ENCODE measurements at places on chromosomes 2 and 18.

- no peak for DNase-seq
Observed at GRCh38 chr2:191950132-191950874, 103.4 kb upstream of the CAVIN2 start.

- no peak for DNase-seq
Observed at GRCh38 chr2:43939695-43940256, 56.0 kb downstream of the LRPPRC start.

DNA sequence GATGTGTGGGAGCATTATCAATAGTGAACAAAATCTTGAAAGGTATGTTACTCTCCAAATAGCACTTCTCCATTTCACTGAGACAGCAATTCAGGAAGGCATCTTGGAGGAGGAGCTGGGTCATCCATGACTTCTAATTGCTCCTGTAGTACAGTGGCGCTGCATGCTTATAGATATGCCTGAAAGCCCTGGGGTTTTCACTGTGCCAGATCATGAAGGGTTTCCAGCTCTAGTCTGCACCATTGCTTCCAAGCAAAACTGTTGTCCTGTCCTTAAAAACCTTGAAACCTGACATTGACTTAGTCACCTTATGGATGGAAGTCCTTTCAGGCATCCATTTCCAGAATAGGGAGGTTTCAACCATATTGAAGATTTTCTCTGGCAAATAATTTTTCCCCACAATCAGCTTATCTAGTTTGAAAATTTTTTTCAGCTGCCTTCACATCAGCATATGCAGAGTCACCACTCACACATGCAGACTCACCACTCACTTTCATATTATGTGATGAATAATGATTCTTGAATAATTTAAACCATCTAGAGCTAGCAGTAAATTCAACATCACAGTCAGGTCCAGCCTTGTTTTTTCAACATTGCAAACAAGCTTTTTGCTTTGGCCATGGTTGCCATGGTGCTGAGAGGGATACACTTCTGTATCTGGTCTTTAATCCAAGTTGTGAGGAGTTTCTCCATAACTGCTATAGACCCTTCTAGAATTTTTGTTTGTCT, 297.1 kb downstream of the CLIP4 start:
- DNase-seq: no peak

- no peak for DNase-seq
Observed at GRCh38 chr2:220107380-220107791, 480.0 kb downstream of the SLC4A3 start.

- DNase-seq: no peak
Observed at GRCh38 chr2:215476424-215476823, 40.6 kb upstream of the FN1 start.

GRCh38 chr2:179817181-179817841, 44.1 kb downstream of the ZNF385B start:
- DNase-seq: no peak

GRCh38 chr2:65663831-65664407, 231.5 kb upstream of the SPRED2 start:
- no peak for DNase-seq

DNA sequence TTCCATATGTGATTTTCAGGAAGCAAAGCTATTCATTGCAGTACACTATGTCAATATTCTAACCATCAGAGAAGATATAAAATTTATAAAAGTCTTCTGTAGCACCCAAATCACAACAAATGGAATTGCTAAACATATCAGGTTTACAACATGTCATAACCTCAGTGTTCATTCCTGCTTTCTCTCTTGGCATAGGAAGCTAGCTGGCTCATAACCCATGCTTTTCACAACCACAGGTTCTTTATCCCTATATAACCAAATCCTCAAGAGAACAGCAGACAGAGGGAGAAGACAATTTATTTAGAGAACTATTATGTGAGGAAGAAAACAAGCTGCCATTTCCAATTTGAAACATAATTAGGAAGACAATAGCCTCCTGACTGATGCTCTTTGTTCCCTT, 997.0 kb upstream of the ACVR2A start:
- no peak for DNase-seq

DNA sequence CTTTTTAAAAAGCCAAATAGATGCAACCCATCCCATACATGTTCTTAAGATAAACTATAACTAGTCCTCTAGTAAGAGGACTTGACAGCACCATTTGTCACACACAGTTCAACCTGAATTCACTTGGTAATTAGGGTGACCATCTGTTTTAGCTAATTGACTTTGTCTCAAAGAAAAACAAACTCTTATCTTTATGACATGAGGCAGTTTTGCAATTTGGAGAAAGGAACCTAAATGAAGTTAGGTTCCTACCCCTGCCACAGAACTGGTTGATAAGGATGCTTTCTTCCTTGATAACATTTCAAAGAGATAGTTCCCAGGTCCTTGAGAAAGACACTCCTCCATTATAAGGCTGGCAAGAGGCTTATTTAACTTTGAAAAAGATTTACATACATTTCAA, 57.4 kb upstream of the LRRTM1 start:
- no peak for DNase-seq

DNA sequence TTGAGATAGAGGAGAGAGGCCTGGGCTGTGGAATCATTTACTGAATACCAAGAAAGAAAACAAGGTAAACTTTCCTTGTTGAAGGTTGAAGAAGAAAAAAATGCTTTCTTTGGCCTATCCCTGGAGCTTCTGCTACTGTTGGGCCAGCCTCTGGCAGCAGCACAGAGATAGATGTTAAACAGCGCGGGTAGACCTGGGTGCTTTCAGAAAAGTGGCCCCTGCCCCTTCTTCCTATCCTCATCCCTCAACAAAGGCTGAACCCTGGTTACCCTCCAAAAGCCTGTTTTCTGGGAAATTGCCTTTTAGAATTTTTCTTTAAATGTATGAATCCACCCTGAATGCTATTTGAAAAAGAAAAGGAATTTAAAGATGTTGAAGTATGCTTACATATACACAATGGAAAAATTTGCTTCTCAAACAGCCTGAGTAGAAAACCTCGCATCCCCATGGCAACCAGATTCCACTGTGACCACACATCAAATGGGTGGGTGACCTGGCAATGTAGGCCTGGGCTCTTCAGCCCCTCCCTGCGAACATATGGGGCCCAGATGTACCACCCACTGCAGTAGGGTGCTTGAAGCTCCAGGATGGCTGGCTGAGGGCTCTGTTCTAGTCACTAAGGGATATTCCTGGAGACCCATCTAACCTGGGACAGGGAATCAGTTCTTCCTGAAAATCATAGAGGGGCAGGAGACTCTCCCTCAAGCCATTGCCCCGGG, 23.4 kb upstream of the CHRNA1 start:
- no peak for DNase-seq

DNA sequence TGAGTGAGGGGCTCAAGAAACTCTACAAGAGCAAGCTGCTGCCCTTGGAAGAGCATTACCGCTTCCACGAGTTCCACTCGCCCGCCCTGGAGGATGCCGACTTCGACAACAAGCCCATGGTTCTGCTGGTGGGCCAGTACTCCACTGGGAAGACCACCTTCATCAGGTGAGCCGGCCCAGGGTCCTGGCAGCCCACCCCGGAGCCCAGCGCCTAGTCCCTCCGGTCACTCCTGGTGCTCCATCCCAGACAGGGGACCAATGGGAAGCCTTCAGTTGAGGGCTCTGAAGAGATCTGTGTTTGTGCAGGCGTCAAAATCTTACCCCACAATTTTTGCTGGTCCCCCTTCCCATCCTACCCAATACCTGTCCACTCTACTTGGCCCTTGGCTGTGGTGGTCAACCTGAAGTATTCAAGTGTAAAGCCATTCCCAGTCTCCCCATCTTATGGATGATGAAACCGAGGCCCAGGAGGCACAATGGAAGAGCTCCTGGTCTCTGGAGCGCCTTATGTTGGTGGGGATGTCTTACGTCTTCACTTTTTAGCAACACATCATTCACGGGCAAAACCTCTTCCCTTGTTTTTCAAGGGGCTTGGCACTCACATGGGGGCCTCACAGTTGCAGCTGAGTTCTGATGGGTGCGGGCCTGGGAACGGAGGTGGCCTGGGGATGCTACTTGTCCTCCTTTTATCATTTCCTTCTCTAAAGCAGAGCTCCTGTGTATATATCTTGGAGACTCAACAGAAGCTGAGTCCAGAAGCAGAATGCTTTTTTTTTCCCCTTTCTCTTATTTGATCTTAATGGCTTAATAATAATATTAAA, 941 bp downstream of the EHD3 start:
- DNase-seq: no peak

GRCh38 chr2:196987649-196988364, 61.3 kb upstream of the PGAP1 start:
- no peak for DNase-seq

DNA sequence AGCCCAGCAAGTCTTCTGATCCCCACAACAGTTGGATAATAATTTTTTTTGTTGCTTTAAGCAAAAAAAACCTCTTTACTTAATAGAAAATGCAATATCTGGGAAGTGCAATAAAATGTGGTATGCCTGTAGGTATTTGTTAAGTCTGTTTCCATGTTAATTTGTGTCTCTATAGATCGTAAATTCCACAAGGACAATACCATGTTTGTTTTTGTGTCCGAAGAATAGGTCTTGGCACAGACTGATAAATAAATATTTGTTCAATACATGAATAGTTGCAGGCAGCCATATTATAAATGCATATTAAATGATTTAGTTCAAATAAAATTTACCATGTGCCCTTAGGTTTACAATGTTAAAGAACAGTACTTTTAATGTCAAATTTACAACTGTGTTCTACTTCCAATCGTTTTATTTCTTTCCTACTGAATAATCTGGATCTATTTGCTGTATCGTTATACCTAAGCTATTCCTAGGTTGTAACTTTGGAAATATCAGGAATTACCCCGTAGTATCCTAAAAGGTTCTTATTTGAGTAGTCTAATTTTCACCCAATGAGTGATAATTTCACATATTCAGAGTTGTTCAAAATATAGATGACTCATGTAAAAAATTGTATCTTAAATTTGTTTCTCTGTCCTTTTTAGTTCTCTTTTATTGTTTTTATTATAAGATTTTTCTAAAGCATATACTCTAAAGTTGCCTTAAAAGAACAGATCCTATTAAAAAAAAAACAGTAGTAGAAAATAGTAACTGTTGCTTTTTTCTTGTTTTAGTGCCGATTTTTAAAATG, 151.8 kb downstream of the EHBP1 start:
- no peak for DNase-seq

DNA sequence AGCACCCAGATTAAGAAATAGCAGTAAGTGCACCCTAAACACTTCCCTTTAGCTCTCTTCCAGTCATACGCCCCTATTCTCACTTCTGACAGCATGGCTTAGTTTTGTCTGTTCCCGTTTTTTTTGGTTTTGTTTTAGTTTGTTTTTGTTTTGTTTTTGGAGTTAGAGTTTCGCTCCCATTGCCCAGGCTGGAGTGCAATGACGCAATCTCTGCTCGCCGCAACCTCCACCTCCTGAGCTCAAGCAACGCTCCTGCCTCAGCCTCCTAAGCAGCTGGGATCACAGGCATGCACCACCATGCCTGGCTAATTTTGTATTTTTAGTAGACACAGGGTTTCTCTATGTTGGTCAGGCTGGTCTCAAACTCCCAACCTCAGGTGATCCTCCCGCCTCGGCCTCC, 2067.7 kb downstream of the SUCLG1 start:
- no peak for DNase-seq

- DNase-seq: no peak
Observed at GRCh38 chr2:32355976-32356680, 695 bp upstream of the BIRC6 start.

DNA sequence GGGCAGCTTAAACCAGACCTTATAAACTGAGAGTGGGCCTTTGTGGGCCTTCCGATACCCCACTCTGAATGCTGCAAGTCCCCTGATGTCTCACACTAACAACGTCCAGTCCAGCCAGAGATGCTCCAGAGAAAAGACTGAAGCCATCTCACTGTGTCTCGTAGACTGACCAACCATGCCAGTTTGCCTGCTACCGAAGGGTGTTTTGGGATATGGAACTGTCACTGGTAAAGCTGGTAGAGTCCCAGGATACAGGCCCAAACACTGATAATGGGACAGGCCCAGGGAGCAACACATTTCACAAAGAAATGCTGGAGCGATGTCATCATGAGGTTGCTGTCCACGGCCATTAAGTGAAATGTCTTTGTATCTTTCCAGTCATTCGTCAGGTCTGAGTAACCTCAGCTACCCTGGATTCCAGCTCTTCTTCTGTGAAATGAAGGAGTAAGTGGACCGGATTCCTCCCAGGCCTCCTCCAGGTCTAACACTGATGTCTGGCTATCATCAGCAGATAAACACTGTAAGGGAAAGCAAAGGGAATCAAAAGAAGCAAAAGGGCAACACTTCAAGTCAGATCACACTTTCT, 81.6 kb downstream of the SLC5A7 start:
- DNase-seq: no peak

GRCh38 chr18:11005528-11005927, 143.8 kb downstream of the PIEZO2 start:
- no peak for DNase-seq

DNA sequence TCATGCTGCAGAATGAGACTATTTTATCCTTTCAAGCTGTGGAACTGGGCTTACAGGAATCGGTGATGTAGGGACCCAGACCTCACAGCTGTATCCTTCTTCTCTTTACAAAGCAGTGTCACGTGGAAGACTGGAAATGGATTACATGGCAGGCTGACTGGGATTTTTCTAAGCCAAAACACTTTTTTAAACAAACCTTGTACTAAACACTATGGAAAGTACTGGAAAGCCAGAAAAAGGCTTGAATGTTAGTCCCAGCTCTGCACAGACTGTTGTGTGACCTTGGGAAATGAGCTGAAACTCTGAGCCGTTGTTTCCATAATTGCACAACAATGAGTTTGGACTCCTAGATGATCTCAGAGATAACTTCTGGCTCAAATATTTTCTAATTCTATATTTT, 7.6 kb upstream of the ADAM23 start:
- DNase-seq: no peak

DNA sequence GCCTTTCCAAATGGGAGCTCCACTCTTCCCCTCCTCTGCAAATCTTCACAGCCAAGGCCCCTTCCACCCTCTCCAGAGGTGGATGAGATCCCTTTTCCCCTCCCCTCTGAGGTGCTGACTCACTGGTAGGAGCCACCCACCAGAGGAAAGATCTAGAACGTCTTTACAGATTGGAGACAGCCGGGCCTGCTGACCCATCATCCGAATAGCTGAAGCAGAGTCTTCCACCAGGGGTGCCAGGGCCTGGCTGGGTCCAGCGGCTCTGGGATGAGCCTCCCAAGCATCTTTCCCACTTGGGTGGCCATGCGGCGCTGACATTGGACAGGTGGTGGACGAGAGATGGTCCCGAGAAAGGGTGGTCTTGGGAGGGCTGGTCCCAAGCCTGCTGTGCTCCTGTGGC, 9.0 kb downstream of the ERFE start:
- DNase-seq: peak; percentile 26

- DNase-seq: no peak
Observed at GRCh38 chr2:215745331-215745730, 268.0 kb downstream of the MREG start.

- no peak for DNase-seq
Observed at GRCh38 chr2:165793779-165794535, at the start of gene GALNT3. Gene GALNT3, minus strand, starts transcription at chr2:165794247. Its CDS starts 23,547 bp downstream, at chr2:165770700.

- no peak for DNase-seq
Observed at GRCh38 chr18:76565238-76566173, 70.5 kb upstream of the ZNF516 start.

- no peak for DNase-seq
Observed at GRCh38 chr2:36549165-36549574, 48.8 kb downstream of the FEZ2 start.

- DNase-seq: no peak
Observed at GRCh38 chr18:45374878-45375630, 240.2 kb upstream of the SLC14A2 start.
